Iris pigment epithelial cell (primary cell): ENCODE measurements at places on chromosomes 7 and 10.

DNA sequence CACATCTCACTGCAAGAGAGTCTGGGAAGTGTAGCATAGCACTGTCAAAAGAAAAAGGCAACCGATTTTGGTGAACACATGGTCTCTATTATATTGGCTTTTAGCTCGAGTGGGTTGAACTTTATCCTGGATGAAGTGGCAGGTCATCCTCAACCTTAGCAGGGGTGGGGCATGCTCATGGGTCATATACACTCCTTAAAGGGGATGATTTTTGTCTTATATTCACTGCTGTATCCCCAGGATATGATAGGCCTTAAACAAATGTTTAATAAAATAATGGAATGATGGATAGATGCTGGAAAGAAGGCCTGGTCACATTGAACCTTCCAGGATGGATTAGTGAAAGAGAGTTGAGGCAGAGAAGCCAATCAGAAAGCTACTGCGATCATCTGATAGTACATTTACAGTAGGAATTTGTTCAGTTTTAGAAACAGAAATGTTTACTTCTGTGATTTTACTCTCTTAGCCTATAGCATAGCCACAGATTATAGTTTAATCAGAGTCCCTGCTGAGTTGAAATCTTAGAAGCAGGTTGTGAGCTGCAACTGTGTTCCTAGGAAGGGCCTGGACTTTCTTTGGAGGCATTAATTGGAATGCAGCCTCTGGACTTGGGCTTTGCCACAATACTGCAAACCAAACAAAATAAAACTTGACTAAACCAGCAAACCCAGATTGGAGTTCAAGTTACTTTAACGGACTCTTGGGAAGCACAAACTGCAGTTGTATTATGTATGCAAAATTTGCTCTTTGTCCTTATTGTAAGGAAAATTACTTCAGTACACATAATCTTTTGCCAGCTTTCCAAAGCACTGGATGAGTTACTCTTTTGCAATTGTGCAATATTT, 138.3 kb downstream of the BMPER start:
- no peak for DNase-seq

- DNase-seq, result no peak
Observed at GRCh38 chr7:73963252-73963822, 64.6 kb upstream of the ELN start.

- no peak for DNase-seq
Observed at GRCh38 chr10:84838851-84839250, 510.5 kb downstream of the CCSER2 start.

DNA sequence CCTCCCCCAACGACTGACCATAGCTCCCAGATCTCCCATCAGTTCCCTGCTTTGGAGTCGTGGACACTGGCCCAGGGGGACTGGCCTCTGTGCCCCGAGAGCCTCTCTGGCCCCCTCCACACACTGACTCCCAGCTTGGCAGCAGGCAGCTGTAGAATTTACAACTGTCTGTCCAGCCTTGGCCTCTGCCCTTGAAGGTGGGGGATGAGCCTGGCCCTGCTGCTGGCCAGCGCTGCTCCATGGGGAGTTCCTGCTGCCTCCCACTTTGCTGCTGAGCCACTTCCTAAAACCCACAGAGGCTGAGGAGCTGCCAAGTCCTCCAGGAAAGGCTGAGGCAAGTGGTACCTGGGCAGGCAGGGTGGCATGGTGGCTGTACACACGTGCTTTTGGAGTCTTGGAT, 147.1 kb downstream of the WDR11 start:
- no peak for DNase-seq

GRCh38 chr10:71316786-71317160, 2.3 kb upstream of the SLC29A3 start:
- no peak for DNase-seq

GRCh38 chr10:30241422-30242110, 107.5 kb downstream of the MTPAP start:
- no peak for DNase-seq

- no peak for DNase-seq
Observed at GRCh38 chr7:124643311-124643811, 122.2 kb downstream of the GPR37 start.

GRCh38 chr7:76505168-76506080, 4.9 kb upstream of the UPK3B start:
- no peak for DNase-seq

DNA sequence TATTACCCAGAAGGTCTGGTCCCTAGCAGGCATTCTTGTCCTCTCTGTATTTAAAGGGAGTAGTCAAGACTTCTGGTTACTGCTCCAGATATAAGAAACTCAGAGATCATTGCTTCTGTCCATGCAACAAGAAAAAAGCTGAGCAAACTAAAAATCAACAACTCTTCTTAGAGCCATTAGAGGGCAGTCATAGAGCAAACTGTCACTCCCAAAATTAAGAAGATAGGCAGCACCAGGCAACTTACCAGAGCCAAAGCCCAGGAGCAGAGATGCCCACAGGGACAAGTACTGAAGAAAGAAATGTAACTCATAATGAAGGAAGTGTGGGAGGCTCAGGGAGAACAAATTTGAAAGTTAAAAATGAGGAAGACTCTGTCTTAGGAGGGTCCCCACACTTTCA, 472.9 kb upstream of the COBL start:
- no peak for DNase-seq

DNA sequence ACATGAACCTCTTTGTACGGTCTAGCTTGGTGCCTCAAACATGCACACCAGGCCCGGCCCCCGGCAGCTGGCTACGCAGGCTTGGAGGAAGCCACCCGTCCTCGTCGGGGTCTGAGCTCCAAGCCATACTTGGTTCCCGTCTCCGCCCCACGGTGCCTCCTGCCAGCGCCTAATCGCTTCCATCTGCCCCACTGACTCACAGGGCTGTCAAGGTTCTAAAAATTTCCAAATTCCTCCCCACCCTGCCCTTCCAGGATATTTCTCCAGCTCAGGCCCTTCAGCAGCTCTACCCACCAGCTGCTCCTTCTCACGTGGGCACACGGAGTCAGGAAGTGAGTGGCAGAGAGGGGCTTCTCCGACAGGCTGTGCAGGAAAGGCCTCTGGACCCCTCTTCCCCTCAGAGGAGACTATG, 38.8 kb downstream of the TMEM270 start:
- peak; percentile 44 for DNase-seq

DNA sequence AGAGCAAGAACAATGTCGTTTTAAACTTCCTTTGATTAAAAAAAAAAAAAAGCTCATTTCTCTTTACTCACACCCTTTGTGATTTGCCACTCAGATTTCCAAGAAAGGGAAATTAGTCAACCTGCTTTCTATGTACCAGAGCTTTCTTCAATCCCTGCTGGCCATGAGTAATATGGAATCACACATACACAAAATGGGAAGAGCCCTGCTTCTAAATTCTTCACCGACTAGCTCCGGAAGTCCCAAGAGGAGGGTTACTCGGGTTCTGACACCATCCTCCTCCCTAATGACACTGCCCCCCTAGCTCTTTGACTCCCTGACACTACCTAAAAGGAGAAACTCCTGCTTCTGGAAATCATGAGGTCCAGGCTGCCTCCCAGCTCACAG, 81.8 kb upstream of the SFMBT2 start:
- no peak for DNase-seq

DNA sequence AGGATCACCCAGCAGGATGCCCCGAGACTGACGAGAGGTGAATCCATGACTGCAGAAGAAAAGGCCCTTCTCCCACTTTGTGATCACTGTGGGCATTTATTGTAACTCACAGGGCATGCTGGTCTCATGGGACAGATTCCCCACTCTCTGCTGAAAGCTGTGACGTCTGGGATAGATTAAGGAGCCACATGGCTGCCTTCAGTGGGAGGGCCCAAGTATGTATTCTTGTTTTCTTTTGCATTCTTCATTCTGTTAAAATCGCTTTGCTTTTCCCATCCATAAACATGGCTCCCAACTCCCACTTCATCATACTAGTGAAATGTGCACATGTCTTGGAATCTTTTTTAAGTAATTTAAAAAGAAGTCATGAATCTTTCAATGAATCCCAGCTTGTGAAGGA, 67.2 kb downstream of the FAM107B start:
- no peak for DNase-seq

GRCh38 chr7:95018021-95018420, 110.6 kb downstream of the PPP1R9A start:
- no peak for DNase-seq

DNA sequence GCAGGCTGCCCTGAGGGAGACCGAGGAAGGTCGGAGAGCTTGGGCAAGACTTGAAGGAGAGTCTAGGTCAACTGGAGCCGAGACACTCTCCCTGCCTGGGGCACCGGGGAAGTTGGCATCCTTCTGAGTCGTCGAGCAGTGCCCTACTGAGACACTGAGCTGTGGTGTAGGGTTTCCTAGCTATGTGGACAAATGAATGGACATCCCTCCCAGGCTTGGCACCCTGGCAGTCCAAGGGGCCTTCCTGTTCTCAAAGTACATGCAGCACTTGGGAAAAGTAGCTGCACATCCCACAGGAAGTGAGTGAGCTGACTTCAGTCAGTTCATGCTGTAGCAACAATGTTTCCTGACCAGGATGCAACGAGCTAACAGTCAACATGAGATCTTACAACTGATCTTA, 57.2 kb upstream of the INPP5A start:
- DNase-seq, result no peak

DNA sequence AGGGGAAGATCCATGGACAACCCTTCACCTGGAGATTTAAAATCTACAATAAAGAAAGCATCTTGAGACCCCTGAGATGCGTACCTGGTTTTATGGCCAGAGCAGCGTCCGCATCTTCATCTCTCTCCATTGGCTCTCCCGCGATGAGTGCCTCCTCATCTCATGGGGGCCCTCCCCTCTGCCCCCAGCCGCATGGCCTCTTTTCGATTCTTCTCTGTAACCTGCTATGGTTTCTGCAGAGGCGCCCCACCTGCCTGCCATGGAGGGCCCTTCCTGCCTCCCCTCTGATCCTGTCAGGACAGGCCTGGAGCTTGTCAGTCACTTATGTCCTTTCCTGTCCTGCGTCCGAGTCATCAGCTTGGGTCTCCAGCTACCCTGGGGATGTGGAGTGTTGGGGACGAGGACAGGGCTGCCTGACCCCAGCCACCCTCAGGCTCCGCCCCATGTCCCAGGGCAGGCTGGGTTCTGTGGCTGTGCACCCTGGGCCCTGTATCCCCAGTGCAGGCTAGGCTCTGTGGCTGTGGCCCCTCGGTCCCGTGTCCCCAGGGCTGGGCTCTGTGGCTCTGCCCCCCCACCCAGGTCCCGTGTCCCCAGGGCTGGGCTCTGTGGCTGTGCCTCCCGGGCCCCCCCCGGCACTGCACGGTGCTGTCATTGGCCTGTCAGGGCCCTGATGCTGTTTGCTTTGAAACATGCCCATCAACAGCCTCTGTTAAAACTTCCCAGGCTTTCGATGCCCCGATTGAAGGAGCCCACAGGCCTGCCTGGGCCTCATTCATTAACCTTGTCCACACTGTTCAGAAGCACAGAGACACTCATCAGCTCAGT, 99.8 kb downstream of the WDR37 start:
- DNase-seq, result no peak

GRCh38 chr7:134368851-134369544, 52.3 kb upstream of the SLC35B4 start:
- DNase-seq, result peak; percentile 90

- peak; percentile 8 for DNase-seq
Observed at GRCh38 chr7:7829667-7830066, 111.3 kb upstream of the RPA3 start.

DNA sequence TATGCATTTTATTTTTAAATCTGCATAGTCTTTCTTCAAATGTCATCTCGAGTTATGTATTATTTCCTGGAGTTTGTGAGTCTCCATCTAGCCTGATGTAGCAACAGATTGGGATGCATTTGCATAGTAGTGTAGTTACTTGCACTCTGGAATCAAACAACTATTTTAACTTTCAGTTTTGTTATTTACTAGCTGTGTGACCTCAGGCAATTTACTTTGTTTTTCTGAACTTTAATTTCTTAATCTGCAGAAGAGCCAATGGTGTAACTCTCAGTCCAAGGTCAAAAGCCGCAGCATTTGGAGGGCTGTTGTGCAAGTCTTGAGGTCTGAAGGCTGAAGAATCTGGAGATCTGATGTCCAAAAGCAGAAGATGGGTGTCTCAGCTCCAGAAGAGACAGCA, 175.8 kb upstream of the SORCS1 start:
- DNase-seq, result no peak

DNA sequence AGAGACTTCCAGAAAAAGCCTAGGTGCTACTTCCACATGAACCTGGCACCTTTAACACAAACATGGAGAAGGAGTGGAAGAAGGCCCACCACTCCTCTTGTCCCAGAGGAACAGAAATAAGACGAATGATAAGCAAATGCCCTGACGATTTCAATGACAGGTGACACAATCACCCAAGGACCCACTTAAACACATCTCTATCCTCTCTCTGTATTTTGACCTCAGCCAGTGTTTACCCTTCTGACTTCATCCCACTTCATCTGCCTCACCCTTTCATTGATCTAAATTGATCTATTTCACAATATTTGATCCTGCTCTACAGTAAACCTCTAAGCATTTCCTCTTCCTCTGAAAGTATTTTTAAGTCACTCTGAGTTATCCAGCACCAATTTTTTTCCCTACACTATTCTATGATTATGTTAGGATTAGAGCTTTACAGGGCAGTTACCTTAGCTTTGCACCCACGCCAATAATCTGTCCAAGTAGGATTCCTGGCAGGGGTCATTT, 9.1 kb downstream of the GOT1 start:
- DNase-seq, result no peak

DNA sequence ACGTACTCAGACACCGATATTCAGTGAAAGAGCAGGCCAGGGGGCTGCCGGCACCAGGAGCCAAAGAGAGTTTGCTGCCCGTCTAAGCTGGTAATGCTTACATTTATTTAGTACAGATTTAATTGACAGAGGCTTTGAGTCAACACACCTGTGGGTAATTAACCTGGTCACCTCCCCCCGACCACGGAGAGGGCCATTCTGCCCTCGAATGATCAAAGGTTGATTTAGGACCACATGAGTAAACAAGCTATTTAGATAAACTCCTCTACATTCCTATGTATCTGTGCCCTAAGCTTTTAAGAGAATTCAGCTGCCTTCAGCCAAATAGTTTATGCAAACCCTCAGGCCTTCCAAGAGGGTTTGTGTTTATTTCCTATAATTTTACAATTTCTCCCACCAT, 164.8 kb downstream of the IPMK start:
- no peak for DNase-seq

DNA sequence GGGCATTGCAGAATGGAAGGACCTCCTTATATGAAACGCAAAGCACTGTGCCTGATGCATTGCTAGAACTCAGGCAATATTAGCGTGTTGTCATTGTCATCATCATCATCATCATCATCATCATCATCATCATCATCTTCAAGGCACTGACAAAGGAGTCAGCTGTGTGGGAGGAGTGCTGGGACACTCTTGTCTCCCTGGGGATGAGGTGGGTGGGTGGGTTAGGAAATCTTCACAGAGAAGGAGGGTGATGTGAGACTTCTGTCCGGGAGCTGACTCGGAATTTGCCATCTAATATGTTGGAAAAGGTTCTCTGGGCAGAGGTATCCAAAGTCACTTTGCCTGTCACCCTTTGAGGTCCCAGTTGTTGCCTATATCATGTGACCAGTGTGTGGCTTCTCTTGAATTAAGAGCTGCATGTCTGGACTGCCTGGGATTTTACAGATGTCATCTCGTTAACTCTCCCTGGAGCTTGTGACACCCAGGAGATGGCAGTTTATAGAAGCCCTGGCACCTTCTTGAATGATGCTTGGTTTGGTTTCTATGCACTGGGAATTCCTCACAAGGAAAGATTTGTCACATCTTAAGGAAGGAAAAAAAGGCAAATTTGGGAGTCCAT, 7.1 kb downstream of the HTRA1 start:
- DNase-seq, result no peak

GRCh38 chr10:7007600-7008190, 403.1 kb downstream of the SFMBT2 start:
- no peak for DNase-seq
